Stimulated activated CD8-positive, alpha-beta memory T cell treated with anti-CD3 and anti-CD28 coated beads, Interleukin-2, amount 100 ng/mL, for 1 hour (primary cell): ENCODE measurements at places on chromosomes 6 and 20.

DNA sequence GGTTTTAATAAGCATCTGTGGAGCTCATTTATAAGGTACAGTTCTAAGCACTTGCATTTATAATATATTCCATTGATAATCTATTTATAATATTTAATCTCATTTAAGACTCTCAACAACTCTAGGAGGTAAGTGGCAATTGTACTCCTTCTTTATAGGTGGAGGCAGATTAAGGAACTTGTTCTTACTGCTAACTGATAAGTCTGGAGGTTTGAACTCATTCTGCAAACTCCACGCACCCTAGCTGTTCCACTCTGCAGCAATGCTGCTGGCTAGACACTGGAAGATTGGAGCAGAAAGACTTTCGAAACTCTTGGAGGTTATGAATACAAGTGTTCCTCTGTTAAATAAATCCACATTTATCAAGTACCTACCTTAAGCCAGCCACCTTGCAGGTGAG lies 793 bp upstream of the HDAC2 start:
- DNase-seq, result no peak

DNA sequence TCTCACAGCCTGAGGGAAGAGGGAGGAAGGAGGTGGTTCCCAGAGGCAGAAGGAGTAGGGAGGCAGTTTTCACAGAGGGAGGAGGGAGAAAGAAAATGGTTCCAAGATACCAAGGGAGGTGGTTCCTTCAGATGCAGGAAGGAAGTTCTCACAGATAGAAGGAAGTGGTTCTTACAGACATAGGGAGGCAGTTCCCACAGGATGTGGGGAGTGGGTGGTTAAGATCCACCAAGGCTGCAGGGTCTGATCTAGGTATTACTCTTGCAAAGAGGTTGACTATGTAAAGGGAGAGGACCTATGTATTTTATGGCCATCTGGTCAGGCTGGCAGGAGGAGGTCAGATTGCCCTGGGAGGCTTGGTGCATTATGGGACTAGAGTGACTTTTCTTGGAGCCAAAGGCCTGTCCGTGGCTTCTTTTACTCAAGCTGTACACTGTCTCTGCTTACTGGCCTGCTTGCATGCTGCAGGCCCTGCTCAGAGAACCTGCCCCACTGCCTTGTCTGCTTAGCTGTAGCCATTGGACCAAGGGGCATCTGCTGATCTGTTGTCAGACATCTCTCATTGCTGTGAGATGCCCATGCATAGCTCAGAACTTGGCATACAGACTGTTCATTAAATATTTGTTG lies 283.7 kb downstream of the DHX35 start:
- DNase-seq, result no peak

DNA sequence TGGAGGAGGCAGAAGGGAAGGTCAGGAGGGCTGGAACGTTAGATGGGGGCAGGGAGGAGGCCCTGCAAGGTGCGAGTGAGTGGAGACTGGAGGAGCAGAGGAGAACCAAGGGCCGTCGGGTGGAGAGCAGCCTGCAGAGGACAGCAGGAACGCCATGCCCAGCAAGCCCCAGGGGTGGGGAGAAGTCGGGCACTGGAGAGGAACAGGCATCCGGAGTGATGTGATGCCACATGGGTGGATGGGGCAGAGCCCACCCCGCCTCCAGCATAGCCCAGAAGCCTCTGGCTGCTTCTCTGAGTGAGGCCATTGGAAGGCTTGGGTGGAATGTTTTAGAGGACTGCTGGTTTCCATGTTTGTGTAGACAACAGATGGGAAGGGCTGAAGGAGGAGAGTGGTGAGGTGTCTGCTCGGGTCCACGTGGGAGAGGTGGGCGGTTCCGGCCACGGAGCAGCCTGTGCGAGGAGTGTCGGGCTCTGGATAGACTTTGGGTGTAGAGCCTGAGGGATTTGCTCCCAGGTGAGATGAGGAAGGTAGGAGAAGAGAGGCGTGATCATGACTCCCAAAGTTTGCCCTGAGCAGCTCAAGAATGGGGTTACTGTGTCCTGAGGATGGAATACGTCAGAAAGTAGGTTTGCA lies 221.4 kb downstream of the SMOC2 start:
- no peak for DNase-seq

GRCh38 chr20:20926222-20926905 lies 179.8 kb downstream of the LINC00237 start:
- no peak for DNase-seq

- DNase-seq, result no peak
Observed at GRCh38 chr20:41881466-41882046, 263.4 kb upstream of the CHD6 start.

DNA sequence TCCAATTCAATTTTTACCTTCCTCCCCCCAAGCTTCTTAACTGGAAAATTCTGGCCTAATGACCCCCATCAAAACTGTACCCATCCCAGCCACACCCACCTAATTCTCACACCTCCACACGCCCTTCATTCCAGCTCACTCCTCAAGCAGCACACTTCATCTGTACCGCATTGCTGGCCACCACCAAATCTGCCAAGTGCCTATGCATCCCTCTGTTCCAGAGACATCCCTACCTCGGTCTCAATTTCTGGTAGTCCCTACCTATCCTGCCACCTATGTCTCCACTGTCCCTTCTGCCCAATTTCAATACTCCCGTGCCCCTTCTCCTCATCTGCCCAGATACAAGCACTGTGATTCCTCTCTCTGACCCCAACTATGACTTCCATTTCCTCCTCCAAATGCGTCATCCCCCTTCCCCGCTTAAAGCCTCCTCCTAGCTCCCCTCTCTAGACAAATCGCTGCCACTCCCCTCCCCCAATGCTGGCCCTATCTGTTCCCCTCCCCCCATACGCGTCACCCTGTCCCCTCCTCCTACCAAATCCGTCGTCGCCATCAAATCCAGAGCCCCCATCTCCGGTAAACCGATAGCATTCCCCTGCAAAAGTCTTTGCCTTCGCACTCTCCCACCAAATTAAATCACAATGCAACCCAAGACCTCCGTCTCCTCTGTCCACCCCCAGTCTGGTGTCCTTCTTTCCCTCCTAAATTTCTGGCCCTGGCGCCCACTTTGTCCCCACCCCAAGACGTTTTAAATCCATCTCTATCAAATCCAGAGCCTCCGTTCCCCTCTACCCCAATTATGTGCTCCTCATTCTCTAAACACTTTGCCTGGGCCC lies 1.2 kb downstream of the MTCH1 start:
- DNase-seq, result no peak

DNA sequence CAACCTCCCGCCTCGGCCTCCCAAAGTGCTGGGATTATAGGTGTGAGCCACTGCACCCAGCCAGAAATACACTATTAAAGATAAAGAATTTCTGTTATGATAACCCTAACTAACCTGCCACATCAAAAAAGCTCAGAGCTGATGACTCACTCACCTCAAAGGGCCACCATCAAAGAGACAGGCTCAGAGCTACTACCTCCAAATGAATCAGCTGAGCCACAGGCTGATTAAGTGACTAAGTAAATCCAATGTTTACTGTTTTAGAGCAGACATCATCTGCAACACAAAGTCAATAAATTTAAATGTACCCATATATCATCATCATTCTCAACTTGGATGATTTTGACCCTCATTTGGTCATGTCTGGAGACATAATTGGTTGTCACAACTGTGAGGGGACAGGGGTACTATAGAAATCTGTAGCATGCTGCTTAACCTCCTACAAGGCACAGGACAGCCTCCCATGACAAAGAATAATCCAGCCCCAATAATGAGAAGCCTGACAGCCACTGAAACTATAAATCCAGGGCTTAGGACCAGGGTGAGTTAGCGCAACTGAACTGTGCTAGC lies 106.5 kb downstream of the ATP9A start:
- DNase-seq, result peak; percentile 2

DNA sequence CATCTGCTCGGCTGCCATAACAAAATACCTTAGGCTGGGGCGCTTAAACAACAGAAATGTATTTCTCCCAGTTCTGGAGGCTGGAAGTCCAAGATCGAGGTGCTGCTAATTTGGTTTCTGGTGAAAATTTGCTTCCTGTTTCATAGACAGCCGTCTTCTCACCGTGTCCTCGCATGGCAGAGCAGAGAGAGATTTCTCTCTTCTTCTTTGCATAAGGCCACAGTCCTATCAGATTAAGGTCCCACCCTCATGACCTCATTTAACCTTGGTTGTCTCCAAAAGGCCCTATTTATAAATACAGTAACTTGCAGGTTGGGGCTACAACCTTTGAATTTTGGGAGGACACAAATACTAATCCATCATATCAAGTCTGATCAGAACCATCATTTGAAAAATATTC lies 544.3 kb downstream of the KIF16B start:
- DNase-seq, result no peak

GRCh38 chr6:167513778-167514177 lies 188.9 kb downstream of the TTLL2 start:
- DNase-seq, result no peak

- no peak for DNase-seq
Observed at GRCh38 chr6:41167173-41167963, 4.5 kb upstream of the TREM2 start.

DNA sequence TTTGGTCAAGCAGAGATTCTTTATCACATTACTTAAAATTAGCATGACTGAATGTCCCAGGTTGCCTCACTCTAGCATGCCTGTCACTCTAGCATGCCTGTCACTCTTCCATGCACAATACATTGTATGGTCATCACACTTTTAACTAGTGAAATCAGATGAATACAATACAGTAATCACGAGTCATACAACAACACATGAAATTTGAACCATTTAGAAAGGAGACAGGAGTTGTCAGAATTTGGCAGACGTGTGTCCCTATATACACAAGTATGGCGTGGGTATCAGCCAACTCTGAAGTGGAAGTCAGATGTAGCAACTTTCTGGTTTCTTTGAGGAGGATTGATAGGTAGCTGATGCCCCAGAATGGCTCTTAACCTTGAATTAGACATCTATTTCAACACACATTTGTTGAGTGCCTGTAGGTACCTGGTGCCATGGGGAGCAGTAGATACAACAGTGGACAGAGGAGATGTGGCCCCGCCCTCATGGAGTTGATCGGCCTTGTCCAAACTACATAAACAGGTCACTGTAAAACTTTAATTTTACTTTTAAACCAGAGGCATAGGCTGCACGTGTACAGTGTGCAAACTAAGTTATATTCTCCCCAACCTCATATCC lies 116.1 kb upstream of the TIAM2 start:
- DNase-seq, result no peak

- peak; percentile 87 for DNase-seq
Observed at GRCh38 chr6:7389451-7390225, at the start of the genes CAGE1 and RIOK1. TSS of gene CAGE1 (minus strand) at chr6:7389742. CDS start at chr6:7387173, 2,569 bp downstream. TSS of gene RIOK1 (plus strand) at chr6:7389808. CDS start at chr6:7390003, 195 bp downstream.

DNA sequence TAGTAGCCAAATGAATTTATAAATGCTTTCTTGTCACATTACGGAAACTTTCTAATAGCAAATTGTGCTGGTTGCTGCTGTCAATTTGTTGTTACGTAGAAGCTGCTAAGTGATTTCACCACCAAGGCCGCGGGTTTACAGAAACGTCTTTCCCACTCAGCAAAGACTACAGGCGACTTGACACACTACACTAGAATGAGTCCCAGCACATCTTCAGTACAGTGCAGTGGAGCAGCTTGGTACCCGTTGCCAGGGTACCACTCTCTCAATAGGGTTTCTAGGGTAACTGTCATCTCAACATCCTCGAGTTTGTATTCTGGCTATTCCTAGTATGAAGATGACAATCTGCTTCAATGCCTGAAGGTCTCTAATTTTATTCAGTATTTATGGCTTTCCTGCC lies 22.7 kb upstream of the ZDHHC14 start:
- no peak for DNase-seq

DNA sequence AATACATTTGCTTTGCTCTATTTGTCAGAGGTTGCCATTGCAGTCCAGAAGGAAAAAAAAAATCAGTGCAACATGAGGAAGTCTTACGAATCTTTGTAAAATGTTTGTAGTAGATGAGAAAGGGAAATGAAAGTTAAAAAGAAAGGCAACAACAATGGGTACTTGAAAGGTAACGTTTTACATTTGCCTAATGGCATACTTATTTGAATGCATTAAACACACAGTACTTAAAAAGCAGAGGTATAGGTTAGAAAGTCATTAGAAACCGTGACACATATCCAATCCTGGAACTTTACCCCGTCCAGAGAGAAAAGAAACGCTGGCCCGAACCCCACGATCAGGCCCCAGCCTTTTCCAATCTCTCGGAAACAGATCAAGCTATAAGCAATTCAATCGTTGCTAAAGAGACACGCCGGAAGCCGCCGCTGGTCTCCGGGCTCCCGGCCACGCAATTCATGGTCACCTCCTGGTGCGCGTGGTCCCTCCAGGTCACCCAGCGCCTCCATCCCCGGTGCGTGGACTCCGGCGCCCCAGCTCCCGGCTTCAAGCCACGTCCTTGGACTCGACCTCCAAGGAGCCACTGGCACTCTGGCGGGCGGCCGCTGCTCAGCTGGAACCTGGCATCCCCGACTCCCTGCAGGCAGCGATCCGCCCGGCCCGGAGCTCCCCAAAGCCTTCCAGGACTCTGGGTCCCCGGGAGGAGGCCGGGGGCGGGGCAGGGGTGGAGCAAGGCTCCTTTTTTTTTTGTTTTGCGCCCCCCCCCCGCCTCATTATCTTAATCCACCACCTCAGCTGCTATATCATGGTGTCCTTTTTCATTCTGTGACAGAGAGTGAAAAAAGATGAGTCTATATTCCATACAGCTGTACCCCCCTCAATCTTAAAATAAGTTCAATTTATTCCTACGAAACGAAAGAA lies at the start of gene SLC18B1:
SLC18B1 (minus strand) TSS at position 687 of the 918 bp plus-strand sequence; CDS start at position 506, 181 bp downstream.
- DNase-seq, result no peak

DNA sequence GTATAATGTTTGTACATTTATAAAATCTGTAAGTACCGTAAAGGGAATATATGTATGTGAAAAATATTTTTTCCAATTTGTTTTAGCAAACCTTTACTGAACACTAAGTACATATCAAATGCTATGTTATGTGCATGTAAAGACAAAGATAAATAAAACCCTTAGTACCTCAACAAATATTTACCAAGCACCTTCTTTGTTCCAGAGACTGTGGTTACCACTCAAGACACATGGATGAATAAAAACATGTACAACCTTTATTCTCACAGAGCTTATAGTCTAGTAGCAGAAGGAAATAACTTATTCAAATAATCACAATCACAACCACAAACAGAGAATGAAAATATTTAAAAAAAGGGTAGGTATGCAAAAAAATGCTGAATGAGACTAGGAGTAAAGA lies 17.5 kb downstream of the TMX4 start:
- no peak for DNase-seq

DNA sequence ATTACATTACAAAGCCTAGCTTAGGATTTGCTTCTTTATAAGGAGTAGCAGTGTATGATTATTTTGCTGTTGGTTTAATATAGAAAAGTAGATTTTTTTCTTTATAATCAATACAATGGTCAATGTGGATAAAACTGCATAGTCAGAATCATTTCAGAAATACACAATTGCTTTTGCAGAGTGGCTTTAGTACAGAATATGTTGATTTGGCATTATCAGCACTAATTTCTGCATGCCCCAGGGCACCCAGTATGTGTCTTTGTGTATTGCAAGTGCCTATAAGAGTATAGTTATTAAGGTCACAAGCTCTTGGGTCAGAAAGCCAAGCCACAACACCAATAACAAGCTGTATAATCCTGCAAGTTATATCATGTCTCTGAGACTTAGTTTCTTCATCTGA lies 258.4 kb downstream of the PLCB1 start:
- no peak for DNase-seq

- no peak for DNase-seq
Observed at GRCh38 chr20:57594092-57594951, 25.9 kb downstream of the ZBP1 start.
